ENCODE measurements at places on chromosomes 1 and 21.

DNA sequence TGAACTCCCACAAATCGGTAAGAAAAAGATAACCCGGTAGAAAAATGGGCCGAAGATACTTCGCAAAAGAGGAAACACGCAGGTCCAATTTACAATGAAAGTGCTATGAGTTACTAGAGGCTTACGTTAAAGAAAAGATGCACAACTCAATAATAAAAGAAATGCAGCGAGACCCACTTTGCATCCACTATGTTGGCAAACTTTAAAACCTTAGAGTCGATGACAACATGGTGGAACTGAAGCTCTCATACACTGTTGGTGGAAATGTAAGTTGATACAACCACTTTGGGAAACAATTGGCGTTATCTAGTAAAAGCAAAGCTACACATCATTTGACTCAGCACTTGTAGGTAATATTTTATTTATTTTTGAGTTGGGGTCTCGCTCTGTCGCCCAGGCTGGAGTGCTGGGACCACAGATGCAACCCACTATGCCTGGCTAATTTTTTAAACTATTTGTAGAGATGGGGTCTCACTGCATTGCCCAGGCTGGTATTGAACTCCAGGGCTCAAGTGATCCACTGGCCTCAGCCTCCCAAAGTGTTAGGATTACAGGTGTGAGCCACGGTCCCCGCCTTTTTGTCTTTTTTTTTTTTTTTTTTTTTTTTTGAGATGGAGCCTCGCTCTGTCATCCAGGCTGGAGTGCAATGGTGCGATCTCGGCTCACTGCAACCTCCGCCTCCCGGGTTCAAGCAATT lies 696 bp upstream of the GPATCH3 start:
- DNase-seq = no peak

GRCh38 chr1:38941527-38942019 lies at the start of gene RHBDL2:
Gene RHBDL2, minus strand, starts transcription at chr1:38941830. Its CDS starts 22,618 bp downstream, at chr1:38919212.
- no peak for DNase-seq

DNA sequence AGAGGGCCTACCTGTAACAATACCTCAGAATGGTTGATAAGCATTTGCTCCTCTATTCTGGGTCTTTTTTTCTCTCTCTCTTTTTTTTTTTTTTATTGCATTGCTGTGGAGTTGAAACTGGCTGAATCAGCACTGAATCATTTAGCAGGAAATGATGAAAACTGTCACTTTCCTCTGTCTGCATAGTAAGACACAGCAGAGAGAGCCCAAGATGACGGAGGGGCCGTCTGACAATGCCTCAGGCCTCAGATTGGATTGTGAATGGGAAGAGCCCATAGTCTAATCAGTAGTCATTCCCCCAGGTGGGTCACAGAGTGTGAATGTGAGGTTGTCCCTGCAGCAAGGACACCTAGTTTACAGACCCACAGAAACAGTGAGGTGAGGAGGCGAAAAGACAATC lies 193.2 kb upstream of the PLXNA2 start:
- no peak for DNase-seq

- no peak for DNase-seq
Observed at GRCh38 chr1:102435483-102435882, 438.8 kb upstream of the OLFM3 start.

DNA sequence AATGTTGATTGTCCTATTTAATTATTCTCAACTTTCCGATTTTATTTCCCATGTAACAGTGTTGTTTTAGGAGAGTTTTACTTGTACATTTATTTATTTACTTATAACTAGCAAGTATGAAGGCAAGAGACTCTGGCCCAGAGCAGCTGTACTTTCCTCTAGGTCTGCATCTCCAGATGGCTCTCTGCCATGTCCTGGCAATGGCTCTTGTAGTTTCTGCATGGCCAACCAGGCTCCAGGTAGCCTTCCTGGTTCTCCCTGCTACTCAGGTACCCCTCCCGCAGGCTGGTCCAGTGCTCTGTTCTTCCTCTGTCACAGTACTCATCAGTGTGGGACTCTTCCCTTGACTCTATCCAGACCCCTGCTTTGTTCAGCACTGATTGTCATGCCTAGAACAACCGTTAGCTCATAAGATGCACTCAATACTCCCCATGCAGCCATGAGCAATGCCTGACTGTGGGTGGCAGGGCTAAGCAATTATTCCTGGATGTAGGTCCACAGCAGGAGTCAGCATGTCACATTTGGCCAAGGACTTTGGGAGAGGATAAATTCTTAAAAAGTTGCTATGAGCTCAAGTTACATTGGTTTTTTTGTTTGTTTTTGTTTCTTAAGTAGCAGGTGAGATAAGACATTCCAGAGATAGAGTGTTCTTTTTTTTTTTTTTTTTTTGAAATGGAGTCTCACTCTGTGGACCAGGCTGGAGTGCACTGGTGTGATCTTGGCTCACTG lies 10.9 kb upstream of the IL20 start:
- DNase-seq = no peak

GRCh38 chr1:50667272-50667671 lies 244.0 kb upstream of the DMRTA2 start:
- no peak for DNase-seq

- DNase-seq = no peak
Observed at GRCh38 chr1:37068260-37068659, 33.9 kb upstream of the GRIK3 start.

- no peak for DNase-seq
Observed at GRCh38 chr1:9422321-9422720, 116.9 kb upstream of the SLC25A33 start.
